ENCODE measurements at places on chromosomes 3 and 15. TPM values are rescaled to one million over a fixed set of nuclear protein-coding genes. Genes with fewer than 3 reads are reported as not detected.

Gene ZCWPW2
- total RNA-seq: not detected

Gene ZNF80
- not detected for total RNA-seq

Gene ZNF502
- total RNA-seq: 0.37 TPM

Gene PRR20G
- not detected for total RNA-seq

Gene FES
- 15.0 TPM for total RNA-seq

Measured in HT1080 (cell line).